ENCODE measurements at places on chromosomes 2 and 18.

GRCh38 chr2:15152382-15152781 is 408.8 kb downstream of the NBAS start:
- DNase-seq: no peak

GRCh38 chr18:44686156-44686555 is 5.5 kb downstream of the SETBP1 start:
- no peak for DNase-seq

DNA sequence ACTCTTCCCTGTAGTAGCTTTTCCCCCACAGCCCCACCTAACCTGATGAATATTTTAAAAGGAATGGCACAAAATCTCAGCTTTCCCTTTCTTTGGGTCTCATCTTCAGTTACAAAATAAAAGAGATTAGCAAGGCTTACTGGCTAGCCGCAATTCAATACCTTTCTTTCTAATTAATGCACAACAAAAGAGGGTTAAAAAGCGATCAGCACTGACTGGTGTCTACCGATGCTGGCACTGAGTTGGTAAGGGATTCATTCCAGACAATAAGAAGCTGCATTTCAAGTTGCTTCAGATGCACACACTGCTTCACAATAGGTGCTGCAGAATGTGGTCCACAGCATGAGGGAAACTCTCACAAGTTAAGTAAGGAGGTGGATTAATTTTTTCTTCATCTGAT is 41.9 kb downstream of the HDHD2 start:
- DNase-seq: no peak

- DNase-seq: no peak
These were observed 181.2 kb downstream of the FAM124B start for GRCh38 chr2:224220586-224221255.
